ENCODE measurements at places on chromosomes 16 and 17.

GRCh38 chr16:74304164-74304834, 7.7 kb downstream of the PSMD7 start:
- no peak for DNase-seq

GRCh38 chr16:11670171-11671131, 2.2 kb downstream of the SNN start:
- DNase-seq, result no peak

GRCh38 chr16:60241671-60242070, 1507.6 kb upstream of the GOT2 start:
- no peak for DNase-seq

DNA sequence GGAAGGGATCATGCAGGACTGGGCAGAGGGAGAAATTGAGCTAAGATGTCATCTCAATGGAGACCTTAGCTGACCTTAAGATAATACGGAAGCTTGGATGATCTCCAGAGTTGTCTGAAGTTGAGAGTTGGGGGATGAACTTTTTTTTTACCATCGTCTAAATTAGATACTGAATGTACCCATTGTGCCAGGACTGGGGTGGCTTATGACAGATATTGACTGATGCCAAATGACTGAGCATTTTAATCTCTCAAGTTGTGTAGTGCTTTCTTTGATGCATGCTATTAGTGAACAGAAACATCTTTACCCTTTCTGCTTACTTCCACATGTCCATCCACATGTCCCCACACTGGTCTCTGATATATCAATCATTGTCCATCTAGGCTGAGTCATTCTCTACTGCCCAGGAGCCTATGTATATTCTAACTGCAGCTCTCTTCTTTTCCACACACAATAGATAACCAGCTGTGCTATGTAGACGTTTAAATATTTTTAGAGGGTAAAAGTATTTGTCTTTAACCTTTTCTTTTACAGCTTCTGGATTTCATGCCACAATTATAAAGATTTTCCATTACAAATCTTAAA, 60.2 kb upstream of the ZKSCAN2 start:
- no peak for DNase-seq

GRCh38 chr17:58184986-58185761, 7.4 kb upstream of the EPX start:
- no peak for DNase-seq

All from NCI-H1105 treated with DMSO at 0.1 percent for 48 hours (cell line).